ENCODE measurements at places on chromosomes 12 and 14. TPM values are rescaled to one million over a fixed set of nuclear protein-coding genes. Genes with fewer than 3 reads are reported as not detected.

DNA sequence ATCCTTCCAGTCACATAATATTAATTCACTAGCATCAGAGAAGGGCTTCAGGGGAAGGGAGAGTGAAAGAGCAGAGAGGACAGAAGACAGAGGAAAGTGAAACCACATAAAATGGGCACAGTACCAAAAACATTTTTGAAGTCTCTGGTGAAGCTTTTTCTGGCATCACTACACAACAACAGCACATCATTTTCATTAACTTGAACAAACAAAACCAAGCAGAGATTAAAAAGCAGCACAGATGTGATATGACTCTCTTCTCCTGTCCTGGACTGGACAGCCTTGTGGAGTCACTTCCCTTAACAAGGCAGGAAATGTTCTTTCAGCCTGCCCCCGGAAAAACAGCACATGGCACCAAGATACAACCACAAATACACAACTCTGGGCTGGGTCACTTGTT is 112.0 kb downstream of the TSPAN8 start:
- no peak for DNase-seq

DNA sequence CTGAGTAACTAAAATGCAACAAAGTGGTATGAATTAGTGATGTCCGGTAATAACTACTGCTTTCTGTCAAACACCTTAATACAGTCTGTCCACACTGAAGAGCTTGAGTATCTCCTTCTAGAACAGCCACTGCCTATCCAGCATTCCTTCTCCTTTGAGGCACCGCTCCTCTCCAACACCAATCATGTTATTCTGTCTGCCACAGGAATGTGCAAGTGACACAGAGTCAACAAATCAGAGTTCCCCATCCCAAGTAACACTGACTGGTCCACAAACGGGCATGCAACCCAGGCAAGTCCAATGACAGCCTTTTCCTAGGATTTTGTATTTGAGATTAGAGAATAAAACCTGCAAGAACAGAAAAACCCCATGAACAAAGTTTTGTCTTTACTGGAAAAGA is 3.8 kb downstream of the GXYLT1 start:
- DNase-seq = no peak

DNA sequence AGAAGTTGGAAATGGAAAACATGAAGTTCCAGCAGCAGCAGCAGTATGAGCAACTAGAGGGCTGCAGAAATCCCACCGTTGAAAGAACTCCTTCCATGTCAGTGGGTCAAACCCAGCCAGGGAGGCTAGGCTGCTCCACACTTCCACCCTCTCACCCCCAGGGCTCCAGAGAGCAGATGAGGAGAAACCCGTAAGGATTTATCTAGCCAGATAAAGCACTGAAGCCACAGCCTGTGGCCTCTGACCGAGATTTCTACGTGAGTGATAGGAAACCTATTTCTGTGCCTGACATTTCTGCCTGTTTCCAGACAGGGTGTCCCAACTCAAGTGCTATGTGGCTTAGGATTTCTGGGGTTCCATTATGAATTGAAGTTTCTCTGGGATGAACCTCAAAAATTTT is 100.0 kb upstream of the EEA1 start:
- DNase-seq = no peak

GRCh38 chr12:56488041-56488955 is at the start of gene GLS2:
TSS of gene GLS2 (minus strand) at chr12:56488161. CDS start at chr12:56488118, 43 bp downstream.
- DNase-seq = peak; percentile 53

GRCh38 chr14:93655078-93655750 is 133.1 kb downstream of the PRIMA1 start:
- peak; percentile 29 for DNase-seq

GRCh38 chr14:77190977-77191376 is 9.4 kb downstream of the TMEM63C start:
- DNase-seq = no peak

DNA sequence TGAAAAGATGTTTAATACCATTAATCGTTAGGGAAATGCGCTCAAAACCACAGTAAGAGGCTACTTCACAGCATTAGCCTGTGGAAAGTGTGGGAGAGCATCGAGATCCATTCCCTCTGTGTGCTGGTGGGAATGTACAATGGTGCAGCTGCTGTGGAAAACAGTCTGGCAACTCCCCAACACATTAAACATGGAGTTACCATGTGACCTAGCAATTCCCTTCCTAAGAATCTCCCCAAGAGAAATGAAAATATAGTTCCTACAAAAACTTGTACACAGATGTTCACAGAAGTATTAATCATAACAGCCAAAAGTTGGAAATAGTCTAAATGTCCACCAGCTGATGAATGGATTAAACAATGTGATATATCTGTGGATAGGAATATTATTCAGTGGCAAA is 23.8 kb downstream of the MLXIP start:
- DNase-seq = no peak

- DNase-seq = peak; percentile 44
Measured at GRCh38 chr12:127485528-127485927, 781.4 kb upstream of the TMEM132C start.

- DNase-seq = no peak
Measured at GRCh38 chr12:80846952-80847351, 90.8 kb downstream of the LIN7A start.

DNA sequence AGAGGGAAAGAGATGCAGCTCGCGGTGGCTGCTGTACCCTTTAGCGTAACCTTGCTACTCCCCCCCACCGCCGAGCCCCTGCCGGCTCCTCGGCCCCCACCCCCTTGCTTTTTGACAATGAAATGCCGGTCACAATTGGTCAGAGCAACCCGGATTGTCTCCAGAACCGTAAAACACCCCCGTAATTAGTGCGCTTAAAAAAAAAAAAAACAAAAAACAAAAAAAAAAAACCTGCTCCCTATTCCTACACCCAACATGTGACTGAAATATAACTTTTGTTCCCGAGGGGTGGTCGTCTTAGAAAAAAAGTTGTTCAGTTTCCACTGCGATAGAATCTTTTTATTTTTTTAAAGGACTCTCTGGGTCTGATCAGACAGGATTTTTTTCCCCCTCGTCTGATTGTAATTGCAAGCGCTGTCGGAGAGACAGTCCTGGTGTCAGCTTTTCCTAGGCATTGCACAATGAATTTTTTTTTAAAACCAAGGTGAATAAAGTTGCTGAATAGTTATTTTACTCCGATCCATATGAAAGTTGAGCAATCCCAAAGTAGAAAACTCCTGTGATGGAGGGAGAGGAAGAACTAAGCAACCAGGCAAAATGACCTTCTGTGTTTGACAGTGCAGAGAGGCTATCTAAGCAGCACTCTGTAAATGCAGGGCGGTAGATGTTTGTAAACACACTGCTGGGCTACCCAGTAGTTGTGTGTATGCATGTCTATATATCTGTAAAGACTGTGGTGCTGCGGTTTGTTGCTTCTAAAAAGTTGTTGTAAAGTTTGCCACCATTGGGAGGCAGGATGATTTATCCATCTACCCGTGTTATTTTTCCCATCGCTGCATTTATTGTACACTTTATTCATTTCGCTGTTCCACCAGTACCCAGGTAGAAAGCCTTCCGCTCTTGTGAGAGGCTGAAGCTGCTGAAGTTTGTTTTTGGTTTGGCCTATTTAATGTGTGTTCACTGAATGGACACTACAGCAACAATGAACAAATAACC is 1.1 kb downstream of the ETV6 start:
- DNase-seq = peak; percentile 48

DNA sequence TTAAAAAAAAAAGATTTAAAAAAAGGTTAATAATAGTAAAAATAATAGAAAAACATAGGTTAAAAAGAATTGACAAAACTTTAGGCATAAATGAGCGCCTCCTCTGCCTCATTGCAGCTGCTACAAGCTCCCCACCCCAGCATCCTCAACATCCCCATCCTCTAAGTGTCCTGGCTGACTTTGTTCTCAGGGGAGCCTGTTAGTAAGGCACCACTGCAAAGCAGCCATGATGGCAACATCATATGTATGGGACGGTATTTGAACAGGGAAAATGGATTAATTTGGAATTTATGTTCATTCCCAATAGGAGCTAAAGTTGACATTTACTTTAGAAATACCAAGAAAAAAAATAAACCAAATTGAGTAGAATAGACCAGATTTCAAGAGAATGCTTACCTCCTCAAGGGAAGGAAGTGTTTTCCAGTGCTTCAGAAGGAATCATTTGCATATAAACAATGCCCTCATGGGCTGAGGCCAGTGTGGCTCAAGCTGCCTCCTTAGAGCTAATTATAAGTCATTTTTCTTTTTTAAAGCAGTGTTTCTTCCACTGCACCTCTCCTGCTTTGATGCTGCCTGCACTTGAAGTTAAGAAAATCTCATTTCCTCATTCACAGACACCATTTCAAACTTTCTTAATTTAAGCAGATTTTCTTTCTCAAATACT is 59.6 kb downstream of the DACT1 start:
- DNase-seq = no peak

GRCh38 chr12:55653031-55653430 is 16.3 kb downstream of the OR10P1 start:
- no peak for DNase-seq

DNA sequence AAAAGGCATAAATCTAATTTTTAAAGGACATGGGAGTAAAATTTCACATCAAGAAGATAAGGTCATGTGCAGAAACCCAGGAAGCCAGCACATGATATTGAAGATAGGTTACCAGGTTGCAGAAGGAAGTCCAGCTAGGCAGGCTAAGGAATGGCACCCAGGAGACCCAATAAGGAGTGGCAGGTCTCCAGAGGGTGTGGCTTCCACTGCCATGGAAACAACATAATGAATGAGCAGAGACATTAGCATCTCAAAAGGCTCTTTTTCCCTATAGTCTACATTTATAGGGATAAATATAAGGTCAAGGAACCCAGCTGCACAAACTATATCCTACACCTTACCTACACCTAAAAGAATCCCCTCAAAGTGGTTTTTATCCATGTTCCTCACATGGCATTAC is 275.9 kb downstream of the RPS29 start:
- no peak for DNase-seq

DNA sequence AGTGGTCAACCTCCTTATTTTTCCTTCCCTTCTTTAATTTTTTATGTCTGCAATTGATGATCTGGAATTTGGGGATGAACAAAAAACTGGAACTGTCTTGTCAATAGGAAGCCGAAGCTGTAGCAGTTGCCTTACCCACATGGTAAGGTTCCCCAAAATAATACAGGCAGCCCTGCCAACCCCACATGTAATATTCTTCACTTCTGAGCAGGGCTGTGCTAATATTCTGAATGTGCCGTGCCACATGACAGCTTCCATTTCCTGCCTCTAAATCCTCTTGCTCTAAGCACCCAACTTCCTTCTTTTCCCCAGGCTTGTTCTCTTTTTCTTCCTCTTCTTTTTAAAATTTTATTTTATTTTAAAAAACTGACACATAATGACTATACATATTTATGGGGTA is 39.6 kb downstream of the GPATCH2L start:
- no peak for DNase-seq

TMEM132D gene
- total RNA-seq = not detected

OR6C2 gene
- total RNA-seq = not detected

GNPTAB gene
- 32.7 TPM for total RNA-seq
